ENCODE measurements at places on chromosomes 11 and 22.

GRCh38 chr11:70586261-70587074, 188.1 kb downstream of the CTTN start:
- DNase-seq: no peak

GRCh38 chr11:13772223-13773046, 104.0 kb downstream of the FAR1 start:
- DNase-seq: no peak

DNA sequence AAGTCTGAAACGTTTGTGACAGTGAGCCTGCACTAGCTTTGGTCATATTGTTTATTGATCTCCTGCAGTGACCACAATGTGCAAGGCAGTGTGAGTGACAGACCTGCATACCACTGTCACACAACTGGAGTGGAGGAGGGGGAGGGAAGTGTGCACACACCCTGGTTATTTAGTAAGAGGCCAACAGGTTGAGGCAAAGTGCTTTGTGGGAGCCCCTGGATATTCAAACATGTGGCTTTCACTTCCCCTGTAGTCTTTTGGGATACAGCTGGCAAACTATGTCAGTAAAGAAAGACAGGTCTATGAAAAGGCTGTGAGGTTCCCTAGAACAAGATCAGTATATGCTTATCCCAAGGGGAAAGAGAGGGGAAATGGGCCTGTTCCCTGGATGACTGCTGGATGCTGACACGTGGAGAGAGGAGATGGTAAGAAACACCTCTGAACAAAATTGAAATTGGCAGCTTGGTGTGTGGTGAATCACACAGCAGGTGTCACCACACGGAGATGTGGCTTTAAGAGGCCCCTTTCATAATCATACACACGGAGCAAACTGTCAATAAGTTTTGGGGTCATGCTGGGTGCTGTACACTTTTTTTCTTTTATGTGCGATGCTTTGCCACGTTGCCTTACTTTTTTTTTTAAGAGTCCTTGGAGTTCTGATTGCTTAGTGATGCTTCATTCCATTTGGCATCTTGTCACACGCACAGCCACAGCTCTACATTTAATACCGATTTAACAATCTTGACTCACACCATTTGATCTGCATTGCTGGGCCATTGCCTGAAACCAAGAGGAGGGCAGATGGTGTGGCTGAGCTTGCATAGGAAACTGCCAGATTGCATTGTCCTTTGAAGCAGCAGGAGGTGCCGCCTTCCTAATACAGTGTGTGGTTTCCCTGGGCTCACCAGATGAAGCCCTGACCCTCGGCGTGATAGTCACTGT, 11.3 kb downstream of the OSBP2 start:
- peak; percentile 38 for DNase-seq

GRCh38 chr22:26753125-26753862, 95.9 kb downstream of the MIAT start:
- DNase-seq: no peak

DNA sequence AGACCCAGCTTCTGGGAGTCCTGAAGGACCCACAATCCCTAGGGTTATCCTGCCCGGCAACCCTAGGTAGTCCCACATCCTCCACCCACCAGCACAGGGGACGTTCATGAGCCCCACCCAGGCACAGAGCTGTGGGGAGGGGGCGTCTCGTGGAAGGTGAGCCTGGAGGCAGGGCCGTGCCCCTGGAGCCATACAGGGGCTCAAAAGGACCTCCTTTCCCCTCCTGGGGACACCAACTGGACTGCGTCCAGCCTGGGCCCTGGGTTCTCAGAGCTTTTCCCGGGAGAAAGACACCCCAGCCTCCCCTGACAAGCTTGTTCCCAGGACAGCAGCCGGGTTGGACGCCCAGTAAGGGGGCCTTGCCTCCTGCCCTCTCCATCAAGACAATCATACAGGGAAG, 78.4 kb downstream of the BRD1 start:
- no peak for DNase-seq

DNA sequence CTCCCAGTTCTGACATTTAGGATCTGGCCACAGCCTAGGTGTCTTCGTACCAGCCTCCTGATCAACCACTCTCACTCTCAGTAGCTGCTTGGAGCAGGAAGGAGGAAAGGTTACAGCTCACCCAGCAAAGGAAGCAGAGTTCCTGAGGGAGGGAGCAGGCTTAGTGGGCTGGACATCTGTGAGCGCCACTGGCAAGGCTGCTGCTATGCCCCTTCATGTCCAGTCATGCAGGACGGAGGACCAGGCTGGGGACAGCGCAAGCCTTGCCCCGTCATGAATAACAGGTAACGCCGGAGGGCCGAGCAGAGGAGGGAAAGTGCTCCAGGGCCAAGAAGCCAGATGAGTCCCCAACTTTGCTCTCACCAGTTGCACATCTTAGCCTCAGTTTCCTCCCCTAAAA, 25.8 kb downstream of the TPST2 start:
- DNase-seq: no peak

GRCh38 chr11:130211144-130211543, 51.6 kb downstream of the ST14 start:
- no peak for DNase-seq

All from GOT3 (cell line).